ENCODE measurements at places on chromosomes 4 and X.

- DNase-seq: peak; percentile 15
Measured at GRCh38 chrX:68261060-68261672, 172.1 kb downstream of the OPHN1 start.

DNA sequence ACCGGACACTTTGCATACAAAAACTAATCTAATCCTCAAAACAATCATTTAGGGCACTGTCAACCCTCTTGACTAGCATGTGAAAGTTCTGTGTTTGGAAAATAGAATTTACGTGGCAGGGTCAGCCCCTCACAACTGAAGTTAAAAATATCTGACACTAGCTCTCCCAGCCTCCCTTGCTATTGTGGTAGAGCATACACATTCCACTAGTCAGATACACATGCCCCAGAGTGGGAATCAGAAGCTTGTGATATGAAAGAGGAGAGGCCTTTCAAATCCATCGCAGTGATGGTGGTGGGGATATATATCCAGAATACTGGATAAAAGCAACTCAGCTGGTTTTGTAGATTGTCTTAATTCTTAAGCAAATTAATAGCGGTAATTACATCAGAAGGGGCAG, 205.7 kb upstream of the IL15 start:
- DNase-seq: no peak

DNA sequence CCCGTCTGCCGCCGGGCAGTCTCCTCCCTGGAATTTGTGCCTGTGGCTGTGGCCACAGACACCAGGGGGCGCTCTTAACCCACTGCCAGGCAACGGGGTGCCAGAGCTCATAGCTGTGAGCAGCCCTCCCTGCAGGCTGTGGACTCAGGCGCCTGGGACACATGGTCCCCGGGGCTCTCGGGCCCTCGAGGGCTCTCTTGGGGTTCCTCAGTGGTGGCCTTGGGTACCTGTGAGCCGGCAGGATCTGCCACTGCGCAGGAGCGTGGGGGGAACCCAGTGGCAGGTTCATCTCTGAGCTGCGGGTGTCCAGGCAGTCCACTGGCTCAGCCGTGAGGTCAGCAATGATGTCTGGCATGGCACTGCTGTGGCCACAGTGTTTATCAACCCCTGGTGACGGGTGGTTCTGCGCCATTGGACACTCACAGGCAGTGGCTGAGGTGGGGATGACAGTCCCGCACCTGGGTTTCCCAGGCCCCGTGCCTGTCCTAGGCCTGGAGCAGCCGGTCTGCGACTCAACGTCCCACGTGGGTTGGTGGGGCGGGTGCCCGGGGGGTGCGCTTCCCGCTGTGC, 37.2 kb downstream of the PCGF3 start:
- peak; percentile 42 for DNase-seq

GRCh38 chr4:59247032-59247431, 1953.1 kb upstream of the ADGRL3 start:
- no peak for DNase-seq

GRCh38 chrX:15468036-15468435, 25.1 kb downstream of the PIR start:
- DNase-seq: peak; percentile 65

DNA sequence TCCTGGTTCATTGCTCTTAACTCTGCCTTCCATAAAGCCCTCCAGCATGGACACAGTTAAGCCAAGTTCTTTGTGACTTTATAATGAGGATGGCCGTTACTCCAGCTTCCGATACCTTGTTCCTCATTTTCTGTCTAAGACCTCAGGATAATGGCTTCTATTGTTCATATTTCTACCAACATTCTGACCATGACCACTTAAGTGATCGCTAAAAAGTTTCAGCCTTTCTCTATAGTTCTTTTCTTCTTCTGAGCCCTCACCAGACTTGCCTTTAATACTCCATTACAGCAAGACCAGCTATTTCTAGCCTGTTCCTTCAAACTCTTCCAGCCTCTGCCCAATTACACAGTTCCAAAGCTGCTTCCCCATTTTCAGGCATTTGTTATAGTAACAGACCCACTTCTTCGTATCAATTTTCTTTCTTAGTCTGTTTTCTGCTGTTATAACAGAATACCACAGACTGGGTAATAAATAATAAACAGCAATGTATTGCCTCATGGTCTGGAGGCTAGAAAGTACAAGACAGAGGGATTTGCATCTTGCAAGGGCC, 12.3 kb downstream of the RNF175 start:
- DNase-seq: no peak

- peak; percentile 97 for DNase-seq
Measured at GRCh38 chr4:183142571-183143550, 43.8 kb downstream of the WWC2 start.

DNA sequence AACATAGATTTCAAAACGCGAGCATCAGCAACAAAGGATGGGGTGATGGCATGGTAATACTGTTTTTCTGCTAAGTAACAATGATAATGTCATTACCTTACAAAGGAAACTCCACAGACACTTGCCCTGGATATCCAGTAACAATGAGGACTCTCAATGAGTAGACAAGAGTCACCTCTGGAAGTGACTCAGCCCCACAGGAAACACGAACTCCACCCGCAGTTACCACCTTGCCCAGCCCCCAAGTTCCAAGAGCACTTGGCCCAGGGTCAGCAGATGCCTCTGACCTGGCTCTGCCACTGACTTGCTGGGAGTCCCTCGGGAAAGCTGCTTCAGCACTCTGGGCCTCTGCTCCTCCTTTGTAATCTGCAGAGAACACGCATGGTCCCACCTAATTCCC, 110.3 kb upstream of the MAP3K15 start:
- DNase-seq: no peak

- no peak for DNase-seq
Measured at GRCh38 chr4:169658975-169659715, 38.8 kb downstream of the CLCN3 start.

GRCh38 chr4:15894921-15895916, 43.3 kb downstream of the FGFBP1 start:
- peak; percentile 63 for DNase-seq

DNA sequence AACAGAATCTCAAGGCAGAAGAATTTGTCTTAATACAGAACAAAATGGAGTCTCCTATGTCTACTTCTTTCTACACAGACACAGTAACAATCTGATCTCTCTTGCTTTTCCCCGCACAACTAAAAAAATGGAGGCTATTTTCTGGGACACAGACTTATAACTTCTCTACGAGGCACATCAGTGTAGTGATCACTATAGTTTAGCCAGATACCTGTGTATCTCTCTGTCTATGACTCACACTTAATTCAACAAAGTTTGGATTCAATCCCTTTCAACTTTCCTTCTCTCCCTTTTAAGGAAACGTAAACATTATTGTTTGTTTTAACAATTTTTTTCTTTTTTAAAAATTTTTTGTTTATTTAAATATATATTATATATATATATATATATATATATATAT, 29.4 kb downstream of the APELA start:
- no peak for DNase-seq

GRCh38 chr4:27318740-27319139, 458.1 kb downstream of the STIM2 start:
- DNase-seq: peak; percentile 6

DNA sequence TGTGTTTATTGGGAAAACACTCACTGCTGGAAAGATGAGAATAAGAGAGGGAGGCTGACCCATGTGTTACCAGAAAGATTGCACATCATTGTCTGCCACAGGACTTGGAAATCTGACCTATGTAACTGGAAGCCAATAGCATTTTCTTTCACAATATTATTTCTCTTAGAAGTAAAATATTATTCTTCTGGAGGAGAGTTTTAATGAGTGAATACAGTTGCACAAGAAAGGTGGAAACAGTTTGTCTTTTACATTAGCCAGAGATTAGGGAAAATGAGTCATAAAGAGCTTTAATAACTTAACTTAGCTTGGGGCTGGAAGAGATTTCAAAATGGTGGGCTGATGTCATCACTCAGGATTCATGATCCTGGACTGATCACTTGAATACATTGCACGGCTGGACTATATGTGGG, 31.5 kb upstream of the LNX1 start:
- DNase-seq: peak; percentile 79

GRCh38 chr4:5893591-5893990, 705 bp upstream of the CRMP1 start:
- DNase-seq: no peak

GRCh38 chr4:163966612-163967011, 472.1 kb downstream of the TMA16 start:
- DNase-seq: no peak

DNA sequence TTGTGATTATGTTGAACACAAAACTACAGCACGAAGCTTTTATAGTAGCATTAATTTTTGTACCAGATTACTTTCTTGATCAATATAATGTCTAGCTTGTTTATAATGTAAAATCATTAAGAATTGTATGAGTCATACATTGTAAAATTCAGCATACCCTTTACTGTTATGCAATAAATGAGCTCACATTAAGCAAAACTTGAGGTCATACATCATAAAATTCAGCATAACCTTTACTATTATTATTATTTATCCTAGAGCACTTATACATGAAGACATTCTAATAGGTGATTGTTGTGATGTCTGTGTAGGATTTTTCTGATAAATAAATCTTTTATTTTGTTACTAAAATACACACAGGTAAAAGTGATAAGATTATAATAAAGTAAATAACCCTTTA, 49.4 kb downstream of the DTHD1 start:
- no peak for DNase-seq

GRCh38 chr4:178198691-178199090, 756.5 kb upstream of the AGA start:
- no peak for DNase-seq

DNA sequence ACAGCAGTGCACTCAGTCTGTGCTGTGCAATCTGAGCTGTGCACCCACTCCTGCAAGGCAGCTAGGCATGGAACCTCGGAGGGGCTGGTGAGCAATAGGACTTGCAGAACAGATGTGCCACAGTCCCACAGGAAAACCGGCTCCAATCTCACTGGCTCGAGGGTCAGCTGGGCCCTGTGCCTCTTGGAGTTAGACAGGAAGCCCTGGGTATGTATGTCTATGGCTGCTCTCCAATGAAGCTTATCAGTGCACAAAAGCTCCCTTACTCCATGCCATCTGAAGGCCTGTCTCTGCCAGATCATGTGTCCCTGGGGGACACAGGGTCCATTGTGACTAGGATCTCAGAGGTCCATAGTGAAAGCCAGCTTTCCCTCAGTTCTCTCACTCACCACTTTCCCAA, 335.8 kb downstream of the SH3BGRL start:
- no peak for DNase-seq

DNA sequence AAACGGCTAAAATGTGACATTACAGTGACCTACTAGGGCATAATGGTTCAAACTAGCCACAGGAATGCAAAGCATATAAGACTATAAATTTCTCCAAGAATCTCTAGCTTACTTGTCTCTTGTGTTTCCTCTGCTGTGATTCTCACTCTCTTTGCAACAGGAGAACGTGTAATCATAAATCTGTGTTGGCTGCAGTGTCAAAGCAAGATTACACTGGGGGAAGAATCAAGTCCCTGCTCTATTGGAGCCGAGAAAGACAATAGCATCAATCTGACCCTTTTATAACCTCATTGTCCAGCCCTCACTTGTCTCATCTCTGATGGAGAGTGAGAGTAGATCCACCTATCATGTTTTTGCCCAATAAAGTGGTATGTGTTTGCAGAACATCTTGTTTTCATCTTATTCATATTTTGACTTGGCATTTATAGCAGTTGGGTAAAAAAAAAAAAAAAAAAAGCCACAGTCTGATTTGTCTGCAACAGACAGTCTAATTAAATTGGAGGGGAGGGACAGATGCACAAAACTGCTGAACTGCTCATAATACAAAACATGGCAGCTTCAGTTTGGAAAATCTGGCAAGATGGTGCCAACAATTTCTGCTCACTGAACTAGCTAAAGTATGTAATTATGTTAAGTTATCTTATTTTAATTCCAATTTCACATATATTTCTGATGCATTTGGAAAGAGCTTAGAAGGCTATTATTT, 165.0 kb upstream of the GABRA2 start:
- DNase-seq: no peak

- DNase-seq: peak; percentile 45
Measured at GRCh38 chr4:183195534-183195933, 96.5 kb downstream of the WWC2 start.

GRCh38 chr4:149972407-149972806, 105.8 kb upstream of the DCLK2 start:
- DNase-seq: peak; percentile 71

DNA sequence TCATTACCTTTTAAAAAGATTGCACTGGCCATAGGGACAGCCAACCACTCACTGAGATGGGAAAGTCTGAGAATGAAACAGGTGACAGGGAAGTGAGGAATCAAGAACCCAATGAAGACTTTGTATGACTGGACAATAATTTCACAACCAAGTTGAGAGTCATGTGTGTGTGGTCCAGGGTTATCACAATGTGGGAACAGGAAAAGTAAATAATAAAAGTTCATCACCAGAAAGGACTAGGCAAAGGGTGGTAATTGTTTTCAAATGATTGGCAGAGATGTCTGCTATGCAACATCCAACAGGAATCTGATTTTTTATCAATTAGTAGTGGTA, 129.3 kb downstream of the AMELX start:
- no peak for DNase-seq
